Sciatic nerve (tissue), 2 donors: ENCODE measurements at places on chromosomes 6 and 20. TPM values are rescaled to one million over a fixed set of nuclear protein-coding genes. Genes with fewer than 3 reads are reported as not detected.

- DNase-seq = no peak
Observed at GRCh38 chr6:25732468-25733198, 21.9 kb upstream of the SLC17A4 start.

DNA sequence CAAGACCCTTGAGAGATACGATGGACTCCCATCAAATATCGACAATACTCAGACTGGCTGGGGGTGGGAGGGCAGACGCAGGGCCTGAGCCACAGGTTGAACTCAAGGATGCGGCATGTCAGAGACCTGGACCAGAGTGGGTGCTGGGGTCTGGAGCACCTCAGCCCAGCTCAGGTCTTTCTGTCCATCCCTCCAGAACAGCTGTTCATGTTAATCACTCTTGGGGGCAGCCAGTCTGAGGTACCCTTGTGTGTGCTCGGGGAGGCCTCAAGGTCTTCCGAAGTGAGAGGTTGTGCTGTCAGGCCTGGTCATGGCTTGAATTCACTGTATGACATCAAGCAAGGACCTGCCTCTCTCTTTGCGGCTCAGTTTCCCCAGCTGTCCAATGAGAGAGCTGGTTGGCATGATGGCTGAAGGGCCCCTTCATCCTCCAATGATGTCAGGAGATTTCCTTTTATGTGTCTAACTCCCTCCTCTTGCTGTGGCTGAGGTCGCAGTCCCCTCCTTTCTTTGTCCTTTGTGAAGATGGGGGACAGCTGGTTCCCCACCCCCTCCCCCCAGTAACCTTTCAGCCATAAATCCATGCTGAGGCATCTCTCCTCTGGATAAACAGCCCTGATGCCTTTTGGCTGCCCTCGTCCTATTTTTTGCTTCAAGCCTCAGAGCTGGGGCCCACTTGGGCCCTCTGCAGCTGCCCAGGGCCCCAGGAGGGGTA lies 15.3 kb downstream of the MYH7B start:
- no peak for DNase-seq

OOEP gene
- total RNA-seq = not detected

CYP39A1 gene
- total RNA-seq = 8.3 TPM

- no peak for DNase-seq
Observed at GRCh38 chr6:70136996-70137395, 165.9 kb downstream of the COL9A1 start.

COL21A1 gene
- 31.4 TPM for total RNA-seq

DNA sequence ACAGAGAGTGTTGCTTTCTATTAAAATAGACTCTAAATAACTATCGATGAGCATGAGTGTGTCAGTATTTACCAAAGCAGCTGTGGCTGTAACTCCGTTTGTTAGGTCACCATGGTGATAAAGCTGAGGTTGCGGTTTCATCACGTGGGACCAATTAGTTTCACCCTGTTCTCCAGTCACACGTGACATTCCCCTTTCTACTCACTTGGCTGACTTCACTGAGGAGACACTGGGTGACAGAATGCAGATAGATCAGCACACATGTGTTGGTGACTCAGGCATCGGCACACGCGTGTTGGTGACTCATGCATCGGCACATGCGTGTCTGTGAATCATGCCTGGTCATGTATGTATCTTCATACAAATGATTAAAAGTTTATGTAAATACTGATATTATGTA lies 285.4 kb downstream of the THBS2 start:
- DNase-seq = no peak
